ENCODE measurements at places on chromosomes 3 and 15. TPM values are rescaled to one million over a fixed set of nuclear protein-coding genes. Genes with fewer than 3 reads are reported as not detected.

GRCh38 chr3:118059096-118059495 lies 975.5 kb downstream of the IGSF11 start:
- no peak for DNase-seq
- H3K27me3 ChIP-seq: peaks cover 15% of the 10 kb centered on the region
- H3K4me1 ChIP-seq: no peaks in the 10 kb centered on the region
- H3K36me3 ChIP-seq: no peaks in the 10 kb centered on the region
- H3K27ac ChIP-seq: no peak overlapping the region

Gene TUSC7
- total RNA-seq: not detected

Gene FOXL2NB
- total RNA-seq: 0.21 TPM

GRCh38 chr15:89812847-89813320 lies 1.8 kb downstream of the ANPEP start:
- H3K27ac ChIP-seq: peak overlapping the region; percentile 89
- H3K4me1 ChIP-seq: peaks cover 72% of the 10 kb centered on the region
- peak overlapping the region; percentile 22 for H3K4me3 ChIP-seq
- H3K36me3 ChIP-seq: no peaks in the 10 kb centered on the region
- H3K27me3 ChIP-seq: no peaks in the 10 kb centered on the region
- no peak for DNase-seq

GRCh38 chr3:10729439-10729838 lies 86.6 kb upstream of the SLC6A11 start:
- H3K36me3 ChIP-seq: no peaks in the 10 kb centered on the region
- no peaks in the 10 kb centered on the region for H3K4me1 ChIP-seq
- peak; percentile 53 for DNase-seq
- peaks cover 4% of the 10 kb centered on the region for H3K27me3 ChIP-seq

GRCh38 chr3:136209921-136210320 lies 13.8 kb upstream of the MSL2 start:
- peaks cover 9% of the 10 kb centered on the region for H3K27me3 ChIP-seq
- no peaks in the 10 kb centered on the region for H3K36me3 ChIP-seq
- H3K27ac ChIP-seq: no peak overlapping the region
- no peak overlapping the region for H3K4me3 ChIP-seq
- DNase-seq: no peak
- peaks cover 4% of the 10 kb centered on the region for H3K4me1 ChIP-seq

DNA sequence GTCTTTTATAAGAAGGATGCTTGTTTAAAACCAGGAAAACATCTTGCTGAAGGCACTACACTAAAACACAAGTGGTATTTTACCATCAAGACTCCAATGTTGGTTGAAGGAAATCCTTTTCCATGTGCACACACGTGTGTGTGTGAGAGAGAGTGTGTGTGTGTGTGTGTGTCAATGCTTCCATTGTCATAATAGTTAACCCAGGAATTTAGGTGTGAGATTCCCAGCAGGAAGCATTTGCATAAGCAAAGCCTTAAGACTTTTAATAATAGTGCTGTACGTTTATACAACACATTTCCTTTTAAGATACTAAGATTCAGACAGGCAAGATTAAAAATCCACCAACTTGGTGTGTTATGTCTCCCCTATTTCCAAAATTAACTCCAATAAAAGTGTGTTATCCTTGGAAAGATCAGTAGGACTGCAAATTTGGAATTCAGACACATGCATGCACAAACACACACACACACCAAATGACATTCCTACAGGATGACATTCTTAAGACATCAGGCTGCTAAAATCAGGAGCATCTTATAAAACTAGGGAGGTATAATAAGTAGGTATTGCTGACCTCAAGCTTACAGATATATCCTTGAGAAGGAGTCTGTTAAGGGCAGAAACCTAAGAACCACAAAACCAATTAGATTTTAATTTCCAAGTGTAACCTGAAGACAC lies 18.3 kb downstream of the LMCD1 start:
- no peak overlapping the region for H3K4me3 ChIP-seq
- H3K27ac ChIP-seq: peak overlapping the region; percentile 76
- DNase-seq: no peak
- peaks cover 57% of the 10 kb centered on the region for H3K36me3 ChIP-seq

Gene TM6SF1
- total RNA-seq: 5.9 TPM

- H3K27ac ChIP-seq: peak overlapping the region; percentile 71
- H3K4me1 ChIP-seq: peaks cover 37% of the 10 kb centered on the region
- H3K4me3 ChIP-seq: peak overlapping the region; percentile 82
- H3K36me3 ChIP-seq: no peaks in the 10 kb centered on the region
- peaks cover 30% of the 10 kb centered on the region for H3K27me3 ChIP-seq
- DNase-seq: no peak
These were observed 516.1 kb downstream of the MECOM start for GRCh38 chr3:169147238-169148008.

Gene CERS3
- not detected for total RNA-seq

DNA sequence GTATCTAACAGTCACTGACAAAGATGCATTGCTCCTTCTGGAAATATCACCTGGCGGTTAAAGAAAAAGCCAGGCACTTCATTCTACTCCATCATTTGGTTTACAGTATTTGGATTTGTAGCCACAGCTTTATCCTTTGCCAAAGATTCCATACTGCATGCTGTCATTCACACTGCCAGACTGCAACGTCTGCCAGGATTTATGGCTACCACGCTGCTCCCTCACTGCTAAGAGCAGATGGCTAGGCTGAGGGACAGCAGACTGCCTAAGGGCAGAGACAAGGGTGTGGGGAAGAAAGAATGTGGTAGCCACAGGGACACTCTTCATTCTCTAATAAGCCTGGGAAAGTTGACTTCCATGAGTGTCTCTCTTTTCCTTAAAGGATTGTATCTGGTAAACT lies 1047.0 kb downstream of the TUSC7 start:
- H3K4me3 ChIP-seq: no peak overlapping the region
- peaks cover 17% of the 10 kb centered on the region for H3K4me1 ChIP-seq
- H3K36me3 ChIP-seq: no peaks in the 10 kb centered on the region

DNA sequence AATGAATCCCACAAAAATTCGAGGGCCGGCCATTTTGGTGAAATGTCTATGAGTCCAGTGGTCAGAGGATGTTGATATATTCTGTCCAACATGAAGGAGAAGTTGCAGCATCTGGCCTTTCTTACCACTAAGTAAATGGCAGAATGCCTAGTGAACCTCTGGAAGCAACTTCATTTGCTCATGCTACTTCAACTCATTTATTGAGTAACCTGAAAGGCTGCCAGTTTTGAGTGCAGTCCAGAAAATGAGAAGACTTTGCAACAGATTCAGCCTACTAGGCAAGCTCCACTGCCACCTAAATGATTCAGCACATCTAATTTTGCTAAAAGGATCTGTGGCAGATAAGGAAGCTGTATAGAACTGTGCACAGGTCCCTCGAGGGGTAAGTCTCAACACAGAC lies 265.0 kb downstream of the OPA1 start:
- H3K4me1 ChIP-seq: peaks cover 4% of the 10 kb centered on the region
- H3K4me3 ChIP-seq: no peak overlapping the region
- no peak overlapping the region for H3K27ac ChIP-seq
- no peak for DNase-seq
- H3K27me3 ChIP-seq: peaks cover 49% of the 10 kb centered on the region

Gene LIPH
- not detected for total RNA-seq

Gene GRM7
- total RNA-seq: not detected

Gene SLC12A1
- total RNA-seq: not detected

Gene EPHB1
- 0.75 TPM for total RNA-seq

GRCh38 chr3:114393367-114394072 lies 99.7 kb downstream of the TIGIT start:
- no peaks in the 10 kb centered on the region for H3K36me3 ChIP-seq
- H3K27ac ChIP-seq: no peak overlapping the region
- H3K27me3 ChIP-seq: no peaks in the 10 kb centered on the region

DNA sequence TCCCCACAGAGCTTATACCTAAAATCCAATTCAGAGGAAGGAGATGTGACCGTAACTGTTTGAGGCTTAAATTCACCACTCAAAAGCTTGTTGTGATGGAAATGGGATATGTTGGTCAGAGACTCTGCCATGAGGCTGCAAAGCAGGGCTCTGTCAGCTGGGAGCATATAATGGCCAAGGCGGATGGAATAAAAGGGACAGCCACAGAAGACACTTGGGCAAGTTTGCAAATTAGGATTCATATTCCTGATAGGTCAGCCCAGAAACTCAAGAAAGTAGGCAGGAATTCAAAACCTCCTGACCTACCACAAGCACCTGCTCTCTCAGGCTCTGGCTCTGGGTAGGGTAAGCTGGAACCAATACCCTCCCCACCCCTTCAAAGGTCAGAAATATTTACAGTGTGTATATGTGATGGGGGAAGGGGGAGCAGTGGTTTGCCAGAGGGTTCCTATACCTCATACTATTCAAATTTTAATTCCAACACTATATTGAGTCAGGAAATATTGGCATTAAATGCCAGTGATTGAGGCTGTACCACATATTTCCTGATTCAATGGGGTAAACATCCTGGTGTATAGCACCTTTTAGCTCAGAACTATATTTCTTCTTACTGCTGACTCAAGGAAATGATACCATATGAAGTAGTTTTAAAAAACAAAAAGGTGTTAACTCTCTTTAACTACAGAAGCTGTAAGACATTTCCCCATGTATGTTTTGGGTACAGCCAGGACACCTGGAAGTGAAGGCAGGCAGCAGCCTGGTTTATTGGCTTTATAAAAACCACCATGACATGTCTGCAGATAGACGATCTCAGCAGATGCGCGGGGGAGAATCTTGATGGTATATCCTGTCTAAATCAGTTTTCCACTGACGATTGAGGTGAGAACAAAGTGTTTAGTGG lies 19.2 kb downstream of the FYCO1 start:
- H3K27me3 ChIP-seq: no peaks in the 10 kb centered on the region
- peaks cover 3% of the 10 kb centered on the region for H3K4me1 ChIP-seq
- H3K4me3 ChIP-seq: no peak overlapping the region

GRCh38 chr15:62447742-62448141 lies 282.7 kb upstream of the C2CD4B start:
- peaks cover 7% of the 10 kb centered on the region for H3K4me1 ChIP-seq
- no peak overlapping the region for H3K27ac ChIP-seq
- H3K36me3 ChIP-seq: no peaks in the 10 kb centered on the region

DNA sequence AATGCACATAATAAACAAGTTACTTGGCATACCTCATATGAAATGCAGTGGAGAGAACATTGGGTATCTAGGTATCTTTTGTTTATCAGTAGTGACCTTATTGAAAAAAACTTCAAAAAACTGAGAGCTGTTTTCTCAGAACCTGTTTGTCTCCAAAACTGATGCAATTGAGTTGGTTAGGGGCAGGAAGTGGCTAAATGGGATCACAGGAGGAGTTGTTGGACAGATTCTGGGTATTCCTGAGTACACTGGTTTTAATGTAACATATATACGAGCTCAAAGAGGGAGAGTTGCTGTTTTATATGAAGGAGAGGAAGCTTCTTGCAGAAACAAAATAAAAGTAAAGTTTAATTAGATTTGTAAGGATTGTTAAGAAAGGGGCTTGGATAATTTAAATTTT lies 159.5 kb downstream of the C3orf70 start:
- no peaks in the 10 kb centered on the region for H3K4me1 ChIP-seq
- no peaks in the 10 kb centered on the region for H3K27me3 ChIP-seq
- H3K27ac ChIP-seq: no peak overlapping the region
- DNase-seq: no peak

Gene SH2D7
- not detected for total RNA-seq

DNA sequence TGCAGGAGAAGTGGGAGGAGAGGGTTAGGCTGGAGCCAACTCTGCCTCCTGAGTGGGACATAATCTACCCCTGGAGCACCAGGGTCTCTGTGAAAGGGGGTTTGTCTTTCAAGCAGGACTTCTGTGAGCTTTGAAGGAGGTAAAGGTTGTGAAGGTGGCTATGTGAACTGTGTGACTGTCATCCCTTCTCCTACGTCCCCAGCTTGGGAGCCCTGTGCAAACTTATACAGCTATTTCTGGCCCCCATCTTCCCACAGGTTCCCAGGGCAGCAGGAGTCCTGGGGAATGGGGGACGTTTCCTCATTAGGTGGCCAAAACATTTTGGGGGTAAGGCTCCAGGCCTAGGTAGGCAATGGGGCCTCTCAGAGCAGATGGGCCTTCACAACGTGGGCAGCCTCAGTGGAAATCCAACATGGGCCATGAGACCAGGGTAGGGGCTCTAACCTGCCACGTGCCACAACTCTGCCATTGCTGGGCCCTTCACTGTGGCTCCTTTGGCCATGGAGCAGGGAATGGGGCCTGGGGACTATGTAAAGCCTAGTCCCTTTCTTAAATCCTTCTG lies 3.5 kb downstream of the VIPR1 start:
- H3K27me3 ChIP-seq: peaks cover 40% of the 10 kb centered on the region
- peaks cover 17% of the 10 kb centered on the region for H3K4me1 ChIP-seq
- H3K4me3 ChIP-seq: no peak overlapping the region
- no peak overlapping the region for H3K27ac ChIP-seq

Gene SUSD5
- total RNA-seq: 25.5 TPM

Gene ACAN
- 11.6 TPM for total RNA-seq

DNA sequence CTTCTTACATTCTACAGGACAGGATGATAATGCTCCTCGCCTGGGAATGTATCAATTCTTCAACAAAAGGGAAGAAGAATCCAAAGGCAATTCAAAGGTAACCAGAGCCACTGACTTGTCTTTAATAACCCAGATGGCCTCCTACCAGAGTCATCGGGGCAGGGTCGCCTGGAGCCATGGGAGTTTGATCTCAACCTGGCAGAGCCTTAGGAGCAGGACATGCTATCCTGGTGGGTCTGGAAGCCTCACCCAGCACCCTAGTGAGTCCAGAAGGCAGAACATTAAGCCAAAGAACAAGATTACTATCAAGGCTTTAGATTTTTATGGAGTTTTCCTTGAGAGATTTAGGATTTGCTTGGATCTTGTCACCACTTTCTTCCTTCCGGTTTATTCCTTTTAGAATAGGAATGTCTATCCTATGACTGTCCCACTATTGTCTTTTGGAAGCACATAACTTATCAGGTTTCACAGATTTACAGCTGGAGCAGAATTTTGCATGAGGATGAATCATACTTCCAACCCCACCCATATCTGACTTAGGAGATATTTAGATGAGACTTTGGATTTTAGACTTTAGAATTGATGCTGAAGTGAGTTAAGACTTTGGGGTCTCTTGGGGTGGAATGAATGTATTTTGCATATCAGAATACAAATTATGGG lies 330.3 kb upstream of the GOLIM4 start:
- no peak for DNase-seq
- H3K4me1 ChIP-seq: peaks cover 32% of the 10 kb centered on the region
- H3K4me3 ChIP-seq: no peak overlapping the region
- H3K36me3 ChIP-seq: no peaks in the 10 kb centered on the region

Gene CCRL2
- total RNA-seq: not detected
